ENCODE measurements at places on chromosomes 7 and 10.

GRCh38 chr7:81831883-81832282, 62.0 kb upstream of the HGF start:
- no peak for DNase-seq

GRCh38 chr7:1787241-1787640, 117.2 kb downstream of the ELFN1 start:
- DNase-seq = no peak

GRCh38 chr10:73167458-73167782, 388 bp downstream of the ECD start:
- no peak for DNase-seq

- DNase-seq = no peak
Measured at GRCh38 chr7:48009954-48010353, 19.0 kb downstream of the SUN3 start.

DNA sequence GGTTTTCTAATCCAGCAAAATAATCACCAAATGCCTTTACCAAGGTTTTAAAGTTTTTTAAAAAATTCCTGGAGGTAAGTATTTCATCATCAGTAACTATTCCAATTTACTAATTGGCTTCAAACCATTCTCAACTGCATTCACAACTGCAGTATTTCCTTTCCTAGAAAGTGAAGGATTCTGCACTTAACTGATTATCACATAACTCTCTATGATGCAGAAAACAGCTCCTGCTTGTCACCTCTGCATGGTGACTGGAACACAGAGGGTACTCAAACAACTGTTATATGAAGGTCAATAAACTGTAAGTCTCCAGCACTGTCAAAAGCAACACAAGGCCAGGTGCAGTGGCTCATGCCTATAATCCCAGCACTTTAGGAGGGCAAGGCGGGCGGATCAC, 42.6 kb downstream of the SRPK2 start:
- DNase-seq = no peak

- DNase-seq = no peak
Measured at GRCh38 chr7:46170021-46170420, 248.9 kb upstream of the IGFBP3 start.

GRCh38 chr10:99965700-99966099, 44.0 kb downstream of the DNMBP start:
- DNase-seq = no peak

DNA sequence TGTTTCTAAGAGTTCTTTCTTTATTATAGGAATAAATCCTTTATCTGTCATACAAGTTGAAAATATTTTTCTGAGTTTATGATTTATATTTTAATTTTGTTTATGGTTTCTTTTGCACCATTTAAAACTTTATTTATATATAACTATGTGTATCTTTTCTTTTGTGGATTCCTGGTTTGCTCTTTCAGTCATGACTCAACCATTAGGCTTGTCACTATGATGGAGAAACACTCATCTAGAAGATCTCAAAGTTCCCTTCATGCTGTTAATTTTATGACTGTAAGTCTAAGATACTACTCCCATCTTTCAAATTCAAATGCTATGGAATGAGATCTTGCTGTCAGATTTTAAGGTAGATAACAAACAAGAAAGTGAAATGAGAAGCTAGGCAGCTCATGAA, 199.5 kb downstream of the INHBA start:
- no peak for DNase-seq

GRCh38 chr7:92750946-92751345, 85.4 kb downstream of the CDK6 start:
- DNase-seq = no peak

DNA sequence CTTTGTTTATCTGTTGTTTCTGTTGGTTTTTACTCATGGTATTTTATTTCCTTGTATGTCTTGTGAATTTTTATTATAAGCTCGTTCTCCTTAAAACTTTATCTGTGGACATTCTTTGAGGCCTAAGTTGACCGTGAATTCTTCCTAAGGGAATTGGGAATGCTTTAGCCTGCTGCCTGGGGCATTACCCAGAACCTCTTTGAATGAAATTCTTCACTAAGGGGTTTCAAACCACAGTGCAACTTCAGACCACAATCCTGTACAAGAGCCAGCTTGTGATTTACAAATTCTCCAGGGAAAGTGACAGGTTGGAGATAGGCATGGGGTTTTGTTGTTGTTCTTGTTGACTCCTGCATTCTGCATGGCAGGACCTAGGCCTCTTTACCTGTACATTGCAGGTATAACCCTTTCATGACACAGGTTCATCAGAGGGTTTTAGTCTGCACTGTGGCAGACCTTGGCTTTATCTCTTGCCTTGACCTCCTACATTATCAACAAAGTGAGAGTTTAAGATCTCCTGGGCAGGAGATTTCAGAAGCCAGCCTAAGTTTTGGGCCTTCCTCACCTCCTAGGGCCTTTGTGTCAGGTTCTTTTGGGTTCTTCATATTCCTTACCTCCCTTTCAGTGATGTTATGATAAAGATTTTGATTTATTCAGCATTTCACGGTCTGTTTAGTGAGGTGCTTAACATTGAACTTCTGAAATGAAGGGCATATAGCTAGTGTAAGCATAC, 70.2 kb downstream of the ABCC2 start:
- DNase-seq = no peak

DNA sequence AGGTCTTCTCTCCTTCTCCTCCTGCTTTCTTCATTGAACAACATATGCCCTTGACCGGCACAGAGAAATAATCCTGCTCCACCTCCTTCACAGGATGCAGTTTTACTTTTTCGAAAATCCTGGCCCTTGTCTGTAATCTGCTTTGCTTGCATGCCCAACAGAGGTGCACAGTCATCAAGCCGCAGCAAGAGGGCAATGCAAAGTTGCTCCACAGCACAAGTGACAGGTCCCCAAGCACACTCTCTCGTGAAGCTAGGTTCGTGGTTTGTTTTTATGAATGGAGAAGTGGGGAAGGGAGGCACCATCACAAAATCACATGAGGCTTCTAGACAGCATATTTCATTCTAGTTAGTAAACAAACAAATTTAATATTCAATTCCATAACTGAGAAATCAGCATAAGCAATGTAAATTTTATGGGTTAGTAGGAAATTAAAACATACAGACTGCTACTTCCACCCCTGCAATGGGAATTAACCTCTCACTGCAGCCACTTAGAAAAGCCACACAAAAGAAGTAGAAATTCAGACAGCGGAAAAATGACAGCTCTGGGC, 178.8 kb downstream of the TPK1 start:
- DNase-seq = no peak

GRCh38 chr10:54622017-54622416, 179.0 kb downstream of the PCDH15 start:
- DNase-seq = no peak

DNA sequence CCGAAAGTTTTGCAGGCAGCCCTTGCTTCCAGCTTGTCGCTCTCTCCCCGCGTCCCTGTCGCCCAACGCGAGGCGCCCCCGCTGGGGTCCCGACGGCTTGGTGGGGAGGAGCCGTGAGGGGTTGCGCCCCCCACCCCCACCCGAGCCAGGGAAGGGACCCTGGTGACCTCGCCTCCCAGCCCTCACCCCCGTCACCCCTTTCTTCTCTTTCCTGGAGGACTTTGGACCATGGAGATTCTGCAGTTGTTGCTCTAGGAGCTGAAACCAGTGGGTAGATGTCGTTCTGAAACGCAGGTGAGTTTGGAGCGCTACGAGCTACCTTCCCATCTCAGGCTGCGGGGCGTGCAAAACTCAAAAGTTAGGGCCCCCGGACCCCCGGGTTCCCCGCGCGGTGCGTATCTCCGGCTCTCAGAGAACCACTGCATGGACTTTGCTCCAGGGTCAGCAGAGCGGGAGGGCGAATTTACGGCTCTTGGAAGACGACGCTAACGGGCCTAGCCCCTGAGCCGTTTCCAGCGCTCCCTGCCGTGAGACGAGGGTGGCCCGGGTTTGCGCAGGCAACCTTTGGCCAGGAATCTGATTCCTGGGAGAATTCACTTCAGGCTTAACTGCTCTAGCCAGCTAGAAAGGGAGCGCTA, 684 bp upstream of the ATXN7L1 start:
- no peak for DNase-seq

GRCh38 chr10:48414778-48415177, 108.3 kb downstream of the MAPK8 start:
- no peak for DNase-seq

DNA sequence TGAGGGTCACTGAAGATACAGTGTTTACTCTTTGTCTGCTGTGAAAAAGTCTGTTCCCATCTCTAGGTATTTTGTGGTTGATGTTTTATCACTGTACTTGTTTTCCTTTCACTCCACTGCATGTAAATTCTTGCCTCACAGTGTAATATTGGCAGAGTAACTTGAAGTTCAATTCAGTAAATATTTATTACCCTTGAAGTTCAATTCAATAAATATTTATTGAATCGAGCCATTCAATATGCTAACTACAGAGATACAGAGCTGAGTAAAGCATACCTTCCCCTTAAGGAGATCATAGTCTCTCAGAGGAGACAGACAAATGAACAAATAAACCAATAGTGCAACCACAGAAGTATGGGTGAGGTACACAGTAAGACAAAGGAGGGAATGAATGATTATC, 9.2 kb downstream of the NUDT13 start:
- no peak for DNase-seq

DNA sequence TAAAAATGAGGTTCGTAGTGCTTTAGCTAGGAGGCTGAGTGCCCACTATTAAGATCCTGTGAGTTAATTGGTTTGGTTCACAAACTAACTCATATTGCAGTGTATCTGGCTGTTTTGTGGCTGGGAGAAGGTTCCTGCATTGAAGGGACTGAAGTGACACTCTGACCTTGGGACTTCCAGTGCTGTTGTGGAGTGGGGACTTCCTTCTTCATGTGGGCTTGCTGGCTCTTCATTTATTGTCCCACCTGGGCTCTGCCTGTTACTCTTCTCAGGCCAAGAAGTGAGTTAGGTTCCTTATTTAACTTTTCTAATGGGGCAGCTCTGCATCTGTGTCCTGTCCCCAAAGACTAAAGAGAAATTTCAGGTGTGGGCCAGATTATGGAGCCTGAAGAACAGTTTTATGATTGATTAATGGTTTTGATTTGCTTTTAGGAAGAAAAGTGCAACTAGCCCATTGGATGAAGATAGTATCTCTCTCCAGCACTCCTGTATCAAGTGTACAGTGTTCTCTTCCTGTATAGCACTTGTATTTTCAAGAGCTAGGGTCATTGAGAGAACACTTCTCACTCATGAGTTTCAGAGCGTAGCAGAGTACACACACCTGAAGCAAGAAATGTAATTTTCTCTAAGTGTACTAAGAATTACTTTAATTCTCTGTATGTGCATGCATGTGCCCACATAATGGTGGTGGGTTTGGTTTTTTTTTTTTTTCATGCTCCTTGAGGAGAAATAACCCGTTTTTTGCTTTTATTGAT, 54.8 kb downstream of the AUTS2 start:
- no peak for DNase-seq

- DNase-seq = no peak
Measured at GRCh38 chr7:70566671-70567070, 565.3 kb upstream of the GALNT17 start.

DNA sequence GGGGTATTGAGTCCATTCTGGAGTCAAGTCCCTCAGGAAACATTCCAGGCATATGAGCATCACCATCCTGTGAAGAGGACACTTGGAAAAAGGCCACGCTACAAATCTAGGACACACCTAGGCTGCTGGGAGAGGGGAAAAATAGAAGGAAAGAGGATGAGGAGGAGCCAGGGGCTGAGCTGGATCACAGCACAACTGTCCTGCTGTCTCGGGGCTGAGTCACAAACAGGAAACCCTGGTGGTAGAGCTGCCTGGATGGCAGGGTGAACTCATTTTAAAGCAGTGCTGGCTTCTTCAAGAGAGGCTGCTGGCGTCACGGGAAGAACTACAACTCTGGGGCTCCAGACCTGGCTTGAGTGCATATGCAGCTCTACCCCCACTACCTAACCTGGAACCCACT, 151.5 kb downstream of the RNF216 start:
- peak; percentile 22 for DNase-seq

DNA sequence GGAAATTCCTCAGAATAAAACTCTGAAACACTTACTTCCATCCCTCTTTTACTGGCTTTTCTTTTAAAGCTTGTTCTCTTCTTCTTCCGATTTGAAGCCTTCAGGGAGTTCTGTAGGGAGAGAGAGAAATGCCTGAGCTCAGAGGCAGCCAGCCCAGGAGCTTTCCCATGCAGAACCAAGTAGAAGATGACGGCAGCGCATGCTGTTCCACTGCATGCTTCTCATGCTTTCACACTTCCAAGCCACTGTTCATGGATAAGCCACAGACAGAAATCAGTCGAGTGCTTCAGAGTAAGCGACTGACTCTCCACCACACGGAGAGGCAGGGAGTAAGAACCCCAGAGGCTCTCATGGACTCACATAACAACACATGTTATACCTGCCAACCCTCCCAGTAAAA, 237.3 kb downstream of the DGKI start:
- DNase-seq = no peak

DNA sequence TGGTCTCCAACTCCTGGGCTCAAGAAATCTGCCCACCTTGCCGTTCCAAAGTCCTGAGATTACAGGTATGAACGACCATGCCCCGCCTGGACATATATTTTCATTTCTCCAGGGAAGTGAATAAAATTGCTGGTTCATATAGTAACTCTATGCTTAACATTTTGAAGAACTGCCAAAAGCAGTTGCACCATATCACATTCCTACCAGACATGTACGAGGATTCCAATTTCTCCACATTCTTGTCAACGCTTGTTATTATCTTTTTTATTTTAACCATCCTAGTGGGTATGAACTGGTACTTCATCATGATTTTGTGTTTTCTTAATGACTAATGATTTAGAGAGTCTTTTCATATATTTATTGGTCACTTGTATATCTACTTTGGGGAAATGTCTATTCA, 21.9 kb upstream of the CPN1 start:
- no peak for DNase-seq

- no peak for DNase-seq
Measured at GRCh38 chr7:104096683-104097082, 107.2 kb upstream of the RELN start.

GRCh38 chr7:92647652-92648051, 57.5 kb upstream of the FAM133B start:
- DNase-seq = no peak

DNA sequence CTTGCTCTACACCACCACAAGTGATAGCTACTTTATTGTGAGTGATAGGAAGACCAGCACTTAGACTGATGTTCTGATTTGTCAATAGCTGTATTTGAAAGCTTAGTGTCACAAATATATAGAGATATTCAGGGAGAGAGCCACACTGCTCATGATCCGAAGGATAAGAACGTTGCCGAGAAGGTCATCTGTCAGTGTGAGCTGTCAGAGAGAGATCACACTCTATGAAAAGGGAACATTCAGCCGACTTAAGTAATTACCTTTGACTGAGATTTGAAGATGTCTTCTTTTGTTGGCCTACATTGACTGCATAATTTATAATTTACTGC, 322.6 kb downstream of the TFEC start:
- DNase-seq = no peak

- DNase-seq = no peak
Measured at GRCh38 chr7:13062631-13063030, 375.2 kb downstream of the ARL4A start.

GRCh38 chr7:125126376-125126775, 196.8 kb upstream of the POT1 start:
- DNase-seq = no peak

DNA sequence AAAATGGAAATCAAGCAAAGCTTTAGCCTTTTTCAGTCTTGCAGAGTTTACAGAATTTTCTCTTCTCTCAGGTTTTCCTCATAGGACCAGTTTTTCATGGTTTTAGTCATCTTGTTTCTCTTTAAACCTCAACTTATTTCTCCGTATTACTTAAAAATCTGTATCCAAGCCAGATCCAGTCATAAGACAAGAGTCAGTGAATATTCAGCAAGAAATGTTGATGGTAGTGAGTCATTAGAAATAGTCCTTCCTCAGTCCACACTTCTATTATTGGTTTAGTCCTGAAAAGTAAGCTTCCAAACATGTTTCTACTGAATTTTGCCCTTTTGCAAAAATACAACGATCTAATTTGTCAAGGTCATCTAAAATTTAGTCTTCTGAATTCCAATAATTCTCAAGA, 107.0 kb downstream of the VIM start:
- DNase-seq = no peak
